Coronary artery (tissue), 2 donors: ENCODE measurements at places on chromosomes 3 and 15.

- DNase-seq = no peak
Measured at GRCh38 chr3:12627370-12627769, 36.5 kb downstream of the RAF1 start.

GRCh38 chr15:66822114-66822513 is 120.1 kb downstream of the SMAD6 start:
- DNase-seq = no peak

GRCh38 chr3:63387568-63387967 is 109.5 kb downstream of the SYNPR start:
- no peak for DNase-seq

DNA sequence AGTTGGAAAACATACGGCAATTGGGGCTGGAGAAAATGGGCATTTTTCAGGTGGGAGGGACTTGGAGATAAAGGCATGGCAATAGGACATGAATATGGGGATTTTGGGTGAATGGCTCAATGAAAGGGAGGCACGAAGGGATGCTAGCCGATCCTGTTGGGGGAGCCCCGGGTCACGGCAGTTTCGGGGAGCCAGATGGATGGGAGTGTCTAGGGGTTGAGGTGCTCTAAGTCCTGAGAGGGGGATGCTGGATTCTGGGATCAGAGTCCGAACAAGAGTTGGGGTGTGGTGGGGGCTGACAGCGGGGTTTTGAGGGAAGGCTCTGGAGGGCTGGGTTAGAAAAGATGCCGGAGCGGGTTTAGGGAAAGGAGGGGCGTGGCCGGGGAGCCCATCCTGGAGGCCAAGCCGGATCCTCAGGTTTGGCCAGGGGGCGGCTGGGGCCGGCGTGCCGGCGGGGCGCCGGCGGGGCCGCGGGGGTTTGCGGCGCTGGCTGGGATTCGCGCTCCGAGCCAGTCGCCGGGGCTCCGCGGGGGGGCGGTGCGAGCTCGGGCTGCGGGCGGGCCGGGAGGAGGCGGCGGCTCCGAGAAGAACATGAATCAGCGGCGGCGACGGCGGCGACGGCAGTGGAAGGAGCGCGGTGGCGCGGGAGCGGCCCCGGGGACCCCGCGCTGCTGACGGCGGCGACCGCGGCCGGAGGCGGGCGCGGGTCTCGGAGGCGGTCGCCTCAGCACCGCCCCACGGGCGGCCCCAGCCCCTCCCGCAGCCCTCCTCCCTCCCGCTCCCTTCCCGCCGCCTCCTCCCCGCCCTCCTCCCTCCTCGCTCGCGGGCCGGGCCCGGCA is at the start of gene TYRO3:
Gene TYRO3 (plus strand): TSS at position 813 of the 839 bp plus-strand sequence. CDS start 46 bp downstream, outside the sequence.
- no peak for DNase-seq

DNA sequence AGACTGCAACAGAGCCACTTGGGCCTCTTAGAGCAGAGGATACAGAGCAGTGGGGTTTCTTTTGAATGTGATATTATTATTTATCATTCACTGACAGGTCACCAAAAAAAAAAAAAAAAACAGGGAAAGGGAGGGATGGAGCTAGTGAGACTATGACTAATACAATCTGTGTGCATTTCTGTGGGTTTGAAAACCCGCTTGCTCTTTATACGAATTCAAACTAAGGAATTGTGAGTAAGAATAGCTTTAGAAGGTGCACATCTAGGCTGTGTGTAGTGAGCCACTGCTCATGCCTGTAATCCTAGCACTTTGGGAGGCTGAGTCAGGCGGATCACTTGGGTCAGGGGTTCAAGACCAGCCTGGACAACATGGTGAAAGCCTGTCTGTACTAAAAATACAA is 186.6 kb upstream of the MANF start:
- DNase-seq = no peak

- DNase-seq = no peak
Measured at GRCh38 chr3:7271631-7272030, 410.7 kb downstream of the GRM7 start.

GRCh38 chr3:119357190-119357589 is 63.0 kb downstream of the ARHGAP31 start:
- DNase-seq = no peak

- DNase-seq = no peak
Measured at GRCh38 chr3:178676942-178677790, 140.9 kb downstream of the KCNMB2 start.

DNA sequence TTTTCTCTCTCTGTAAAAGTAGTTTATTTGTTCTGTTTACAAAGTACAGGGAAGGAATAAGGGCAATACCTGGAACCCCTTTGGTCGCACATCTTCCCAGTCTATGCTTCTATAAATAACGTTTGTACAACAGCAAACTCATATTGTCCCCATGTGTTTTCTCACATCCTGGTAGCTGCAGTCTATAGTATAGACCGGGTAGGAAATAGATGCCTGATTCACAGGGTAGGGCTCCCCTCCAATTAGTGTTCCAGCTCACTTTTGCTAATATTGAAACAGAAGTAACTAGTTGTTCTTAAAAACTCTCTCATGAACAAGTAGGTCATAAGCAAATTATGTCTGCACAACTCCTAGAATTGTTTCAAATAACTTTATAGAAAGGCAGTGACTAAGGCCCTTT is 17.7 kb downstream of the ATG7 start:
- no peak for DNase-seq

DNA sequence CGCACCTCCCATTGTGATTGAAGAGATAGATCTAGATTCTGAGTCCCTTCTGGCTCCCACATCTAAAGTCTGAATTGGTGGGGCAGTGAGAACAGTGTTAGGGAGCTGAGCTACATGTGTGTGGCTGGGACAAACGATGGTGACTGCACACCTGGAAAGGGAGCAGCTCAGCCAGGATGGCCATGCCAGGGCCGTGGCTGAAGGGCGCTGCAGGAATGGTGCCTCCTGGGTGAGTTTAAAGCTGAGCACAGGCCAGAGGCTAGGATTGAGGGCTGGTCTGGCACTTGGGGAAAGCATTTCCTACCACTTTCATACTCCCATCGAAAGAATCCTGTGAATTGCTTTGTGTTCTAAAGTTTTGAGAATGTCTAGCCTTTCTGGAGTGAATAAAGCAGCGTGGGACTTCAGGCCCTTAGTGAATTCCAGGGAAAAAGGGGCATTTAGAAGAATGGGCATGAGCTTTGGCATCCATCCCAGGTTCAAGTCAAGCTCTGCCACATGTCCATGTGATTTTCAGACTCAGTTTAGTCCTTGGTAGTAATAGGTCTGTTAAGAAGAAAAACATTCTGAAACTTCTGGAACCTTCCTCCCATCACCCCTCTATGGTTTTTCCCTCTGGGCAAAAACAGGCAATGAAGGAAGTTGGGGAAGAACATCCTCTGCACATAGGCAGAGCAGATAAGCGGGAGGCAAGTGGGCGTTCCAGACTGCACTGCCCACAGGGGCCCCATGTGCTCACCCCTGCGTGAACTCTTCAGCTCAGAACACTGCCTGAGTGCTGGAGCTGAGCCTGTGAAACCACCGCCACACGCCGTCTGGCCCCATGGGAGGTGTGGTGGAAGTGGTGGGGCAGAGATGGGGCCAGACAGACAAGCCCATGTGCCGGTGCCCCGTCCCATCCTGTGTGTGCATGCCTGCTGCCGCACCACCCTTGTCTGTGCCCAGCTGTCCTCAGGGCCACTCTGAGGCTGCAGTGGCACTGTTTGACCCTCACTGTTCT is 12.9 kb upstream of the CPNE9 start:
- DNase-seq = no peak

DNA sequence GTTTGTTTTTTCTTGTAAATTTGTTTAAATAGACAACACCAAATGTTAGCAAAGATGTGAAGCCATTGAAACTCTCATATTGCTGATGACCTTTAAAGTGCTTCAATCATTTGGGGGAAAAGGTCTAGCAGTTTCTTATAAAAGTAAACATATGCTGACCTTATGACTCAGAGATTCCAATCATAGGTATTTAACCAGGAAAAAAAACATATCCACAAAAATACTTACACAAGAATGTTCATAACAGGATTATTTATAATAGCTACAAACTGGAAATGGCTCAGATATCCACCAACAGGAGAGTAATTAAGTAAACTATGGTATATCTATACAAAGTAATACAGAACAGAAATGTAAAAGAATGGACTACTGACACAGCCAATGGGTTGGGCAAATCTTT is 27.1 kb upstream of the RORA start:
- DNase-seq = no peak

DNA sequence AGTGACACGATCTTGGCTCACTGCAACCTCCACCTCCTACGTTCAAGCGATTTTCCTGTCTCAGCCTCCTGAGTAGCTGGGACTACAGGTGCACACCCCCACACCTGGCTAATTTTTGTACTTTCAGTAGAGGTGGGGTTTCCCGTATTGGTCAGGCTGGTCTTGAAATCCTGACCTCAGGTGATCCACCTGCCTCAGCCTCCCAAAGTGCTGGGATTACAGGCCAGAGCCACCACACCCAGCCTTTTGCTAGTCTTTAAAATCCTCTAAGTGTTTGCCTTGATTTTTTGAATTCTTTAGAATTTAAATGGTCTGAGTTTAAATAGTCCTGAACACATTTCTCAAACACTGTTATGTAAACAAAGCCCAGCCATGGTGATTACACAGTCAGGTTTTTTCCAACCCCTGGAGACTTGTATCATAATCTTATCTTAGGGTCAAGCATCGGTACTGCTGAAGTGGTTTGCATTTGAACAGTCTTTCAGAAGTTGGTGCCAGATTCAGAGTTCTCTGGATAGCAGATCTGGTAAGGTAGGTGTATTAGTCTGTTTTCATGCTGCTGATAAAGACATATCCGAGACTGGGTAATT is 28.2 kb upstream of the PIAS1 start:
- no peak for DNase-seq

DNA sequence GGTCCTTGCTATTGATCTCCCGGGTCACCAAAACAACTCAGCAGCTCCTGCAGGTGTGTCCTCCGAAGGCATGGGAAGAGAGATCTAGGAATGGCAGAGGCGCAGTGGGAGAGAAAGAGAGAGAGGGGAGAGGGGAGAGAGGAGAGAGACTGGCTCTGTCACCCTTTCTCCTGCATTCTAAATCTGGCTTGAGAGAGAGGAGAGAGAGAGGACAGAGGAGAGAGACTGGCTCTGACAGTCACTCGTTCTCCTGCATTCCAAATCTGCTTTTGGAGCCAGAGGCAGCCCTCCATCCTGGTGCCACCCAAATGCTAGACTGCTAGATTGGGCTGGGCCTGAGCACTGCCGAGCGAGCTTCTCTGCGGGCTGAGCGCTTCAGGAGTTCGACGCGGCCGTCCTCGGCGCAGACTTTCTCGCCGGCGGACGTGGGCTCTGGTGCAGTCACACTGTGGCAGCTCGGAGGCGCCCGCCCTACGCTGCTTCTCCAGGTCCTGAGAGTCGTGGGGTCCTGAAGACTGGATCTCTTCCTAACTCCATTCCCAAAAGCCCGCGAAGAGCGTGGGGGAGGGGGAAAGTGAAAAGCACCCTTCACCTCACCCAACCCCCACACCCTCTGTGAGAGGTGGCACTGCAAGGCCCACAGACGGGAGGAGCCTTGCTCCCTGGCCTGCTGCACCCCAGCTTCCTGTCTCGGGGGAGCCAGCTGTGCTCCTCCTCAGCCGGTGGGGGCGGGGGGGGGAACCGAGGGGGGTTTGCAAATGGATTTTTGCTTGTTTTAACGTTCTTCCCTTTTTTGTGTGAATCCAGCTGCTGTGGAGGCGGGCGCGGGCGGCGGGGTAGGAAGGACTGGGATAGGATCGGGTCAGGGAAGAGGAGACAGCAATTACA is 222.3 kb downstream of the MEIS2 start:
- no peak for DNase-seq

- no peak for DNase-seq
Measured at GRCh38 chr15:69303337-69304181, 4.8 kb downstream of the PAQR5 start.

GRCh38 chr15:49199666-49200065 is 29.6 kb downstream of the GALK2 start:
- DNase-seq = no peak

DNA sequence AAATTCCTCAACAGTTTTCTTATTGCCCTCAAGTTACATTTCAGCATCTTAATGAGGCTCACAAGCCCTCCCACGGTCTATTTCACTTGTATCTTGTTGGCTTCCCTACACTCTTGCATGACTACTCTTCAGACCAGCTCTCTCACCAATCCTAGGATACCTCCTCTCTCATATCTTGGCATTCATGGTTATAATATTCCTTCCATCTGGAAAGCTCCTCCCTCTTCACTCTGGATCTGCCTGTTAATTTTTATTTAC is 8.5 kb upstream of the CCDC80 start:
- DNase-seq = no peak

DNA sequence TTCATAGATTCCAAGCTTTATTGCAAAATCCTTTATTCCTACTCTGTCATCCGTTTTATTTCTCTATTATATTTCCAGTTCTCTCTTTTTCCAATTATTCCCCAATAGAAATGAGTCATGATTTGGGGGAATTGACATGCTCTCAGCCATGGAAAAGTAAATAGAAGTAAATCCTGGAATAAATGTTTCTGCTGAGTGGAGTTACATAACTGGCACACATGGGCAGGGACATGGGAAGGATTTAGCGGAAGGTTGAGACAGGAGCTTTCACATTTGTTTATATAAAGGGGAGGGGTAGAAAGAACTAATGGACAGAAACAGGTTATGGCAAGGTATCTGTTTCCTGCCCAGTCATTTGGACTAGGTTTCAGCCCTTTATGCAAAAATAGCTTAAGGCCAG is 221.6 kb downstream of the PLOD2 start:
- DNase-seq = no peak

GRCh38 chr15:39720621-39721611 is 61.7 kb downstream of the FSIP1 start:
- no peak for DNase-seq

DNA sequence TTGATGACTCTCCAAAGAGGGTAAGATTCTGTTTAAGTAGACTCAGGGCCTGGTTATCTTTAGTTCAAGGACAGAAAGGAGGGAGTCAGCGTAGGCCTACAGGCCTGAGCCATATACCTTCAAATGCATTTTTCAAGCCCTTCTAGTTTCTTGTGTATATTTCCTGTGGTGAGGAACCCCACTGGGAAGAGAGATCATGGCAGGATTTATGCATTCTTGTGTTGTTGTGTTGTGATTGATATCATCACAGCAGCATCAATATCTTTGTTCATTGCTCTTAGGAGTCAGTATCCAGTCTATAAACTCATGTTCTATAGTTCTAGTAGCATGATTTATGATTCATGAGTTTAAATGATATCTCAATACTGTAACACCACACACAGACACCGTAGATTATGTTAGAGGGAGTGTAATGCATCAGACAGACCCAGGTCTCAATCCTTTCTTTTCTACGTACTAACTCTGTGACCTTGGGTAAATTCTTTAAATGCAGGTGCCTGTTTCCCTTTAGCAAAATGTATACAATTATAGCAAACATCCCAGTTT is 427.5 kb downstream of the PDCD6IP start:
- no peak for DNase-seq

- no peak for DNase-seq
Measured at GRCh38 chr15:51849860-51850259, 20.4 kb downstream of the TMOD3 start.
